ENCODE measurements at places on chromosomes 2 and 18. TPM values are rescaled to one million over a fixed set of nuclear protein-coding genes. Genes with fewer than 3 reads are reported as not detected.

- H3K27ac ChIP-seq: no peak overlapping the region
- no peaks in the 10 kb centered on the region for H3K4me1 ChIP-seq
- H3K36me3 ChIP-seq: no peaks in the 10 kb centered on the region
- DNase-seq: no peak
- H3K27me3 ChIP-seq: no peaks in the 10 kb centered on the region
These were observed 44.7 kb downstream of the MARCO start for GRCh38 chr2:118986738-118987137.

- H3K36me3 ChIP-seq: peaks cover 30% of the 10 kb centered on the region
- H3K4me3 ChIP-seq: no peak overlapping the region
- H3K27me3 ChIP-seq: no peaks in the 10 kb centered on the region
- peak overlapping the region; percentile 26 for H3K27ac ChIP-seq
These were observed 20.6 kb downstream of the MBD2 start for GRCh38 chr18:54203914-54204313.

- peak overlapping the region; percentile 98 for H3K4me3 ChIP-seq
- DNase-seq: peak; percentile 12
- H3K27ac ChIP-seq: peak overlapping the region; percentile 94
- H3K27me3 ChIP-seq: no peaks in the 10 kb centered on the region
- H3K4me1 ChIP-seq: peaks cover 14% of the 10 kb centered on the region
These were observed 590 bp downstream of the MDH1 start for GRCh38 chr2:63589148-63589958.

DNA sequence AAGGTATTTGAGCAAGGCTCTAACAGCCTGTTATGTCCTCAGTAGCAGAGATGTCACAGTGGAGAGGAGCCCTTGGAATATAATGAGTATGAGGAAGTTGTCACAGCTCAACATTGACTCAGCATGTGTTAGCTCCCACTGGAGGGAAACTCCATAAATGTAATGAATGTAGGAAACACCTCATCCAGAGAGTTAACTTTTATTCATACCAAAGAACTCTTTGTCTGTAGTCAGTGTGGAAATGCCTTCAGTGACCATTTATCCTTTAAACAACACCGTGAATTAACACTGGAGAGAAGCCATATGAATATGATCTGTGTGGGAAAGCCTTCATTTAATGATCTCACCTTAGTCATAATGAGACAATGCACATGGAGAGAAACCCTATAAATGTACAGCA, 59.7 kb downstream of the CYP1B1 start:
- peaks cover 8% of the 10 kb centered on the region for H3K36me3 ChIP-seq
- H3K27me3 ChIP-seq: no peaks in the 10 kb centered on the region
- no peak overlapping the region for H3K4me3 ChIP-seq
- no peak overlapping the region for H3K27ac ChIP-seq
- no peak for DNase-seq

- H3K27me3 ChIP-seq: no peaks in the 10 kb centered on the region
- H3K36me3 ChIP-seq: peaks cover 12% of the 10 kb centered on the region
- DNase-seq: no peak
- H3K27ac ChIP-seq: no peak overlapping the region
- peaks cover 98% of the 10 kb centered on the region for H3K4me1 ChIP-seq
These were observed 8.2 kb downstream of the ACTR3 start for GRCh38 chr2:113898081-113898480.

GRCh38 chr2:150012986-150013385, 425.4 kb upstream of the MMADHC start:
- H3K27ac ChIP-seq: no peak overlapping the region
- no peaks in the 10 kb centered on the region for H3K4me1 ChIP-seq
- no peak overlapping the region for H3K4me3 ChIP-seq
- no peak for DNase-seq
- no peaks in the 10 kb centered on the region for H3K27me3 ChIP-seq

DNA sequence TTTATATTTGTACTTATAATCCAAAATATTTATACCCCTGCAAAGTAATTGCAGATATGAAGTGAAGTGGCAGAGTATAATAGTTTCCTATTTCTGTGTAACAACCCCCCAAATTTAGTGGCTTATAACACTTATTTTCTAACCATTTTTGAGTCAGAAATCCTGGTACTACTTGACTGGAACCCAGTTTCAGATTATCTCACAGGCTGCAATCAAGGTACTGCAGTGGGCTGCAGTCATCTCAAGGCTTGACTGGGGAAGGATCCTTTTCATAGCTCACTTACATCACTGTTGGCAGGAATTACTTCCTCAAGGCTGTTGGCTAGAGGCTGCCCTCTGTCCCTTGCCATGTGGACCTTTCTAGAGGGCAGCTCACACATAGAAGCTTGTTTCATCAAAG, 558.2 kb upstream of the PKDCC start:
- no peak for DNase-seq
- no peaks in the 10 kb centered on the region for H3K4me1 ChIP-seq
- no peaks in the 10 kb centered on the region for H3K27me3 ChIP-seq
- no peak overlapping the region for H3K4me3 ChIP-seq
- no peaks in the 10 kb centered on the region for H3K36me3 ChIP-seq

- H3K4me3 ChIP-seq: peak overlapping the region; percentile 22
- peak; percentile 83 for DNase-seq
- H3K4me1 ChIP-seq: peaks cover 94% of the 10 kb centered on the region
These were observed 118.2 kb downstream of the SPTBN1 start for GRCh38 chr2:54574107-54574859.

DNA sequence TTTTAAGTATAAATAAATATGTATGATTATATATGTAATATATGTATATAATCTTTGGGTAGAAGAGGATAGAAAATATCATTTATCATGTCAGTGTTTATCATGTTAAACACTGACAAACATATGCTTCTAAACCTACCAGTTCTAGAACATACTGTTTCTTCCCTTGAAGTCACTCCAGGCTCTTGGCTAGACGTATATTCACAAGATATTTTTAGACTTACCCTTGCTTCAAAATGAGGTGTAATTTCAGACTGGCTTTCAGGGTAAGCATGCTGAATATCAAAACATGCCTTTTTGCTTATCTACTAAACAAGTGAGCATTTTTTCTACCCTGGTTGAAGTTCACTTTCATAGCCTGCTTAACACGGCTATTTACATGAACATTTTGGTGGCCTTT, 642.4 kb upstream of the PKDCC start:
- H3K4me3 ChIP-seq: no peak overlapping the region
- DNase-seq: no peak
- no peaks in the 10 kb centered on the region for H3K27me3 ChIP-seq
- H3K36me3 ChIP-seq: no peaks in the 10 kb centered on the region

- H3K4me3 ChIP-seq: no peak overlapping the region
- no peak for DNase-seq
- no peaks in the 10 kb centered on the region for H3K27me3 ChIP-seq
- no peaks in the 10 kb centered on the region for H3K4me1 ChIP-seq
- H3K36me3 ChIP-seq: no peaks in the 10 kb centered on the region
- H3K27ac ChIP-seq: no peak overlapping the region
These were observed 105.9 kb upstream of the HS6ST1 start for GRCh38 chr2:128424406-128425171.

DNA sequence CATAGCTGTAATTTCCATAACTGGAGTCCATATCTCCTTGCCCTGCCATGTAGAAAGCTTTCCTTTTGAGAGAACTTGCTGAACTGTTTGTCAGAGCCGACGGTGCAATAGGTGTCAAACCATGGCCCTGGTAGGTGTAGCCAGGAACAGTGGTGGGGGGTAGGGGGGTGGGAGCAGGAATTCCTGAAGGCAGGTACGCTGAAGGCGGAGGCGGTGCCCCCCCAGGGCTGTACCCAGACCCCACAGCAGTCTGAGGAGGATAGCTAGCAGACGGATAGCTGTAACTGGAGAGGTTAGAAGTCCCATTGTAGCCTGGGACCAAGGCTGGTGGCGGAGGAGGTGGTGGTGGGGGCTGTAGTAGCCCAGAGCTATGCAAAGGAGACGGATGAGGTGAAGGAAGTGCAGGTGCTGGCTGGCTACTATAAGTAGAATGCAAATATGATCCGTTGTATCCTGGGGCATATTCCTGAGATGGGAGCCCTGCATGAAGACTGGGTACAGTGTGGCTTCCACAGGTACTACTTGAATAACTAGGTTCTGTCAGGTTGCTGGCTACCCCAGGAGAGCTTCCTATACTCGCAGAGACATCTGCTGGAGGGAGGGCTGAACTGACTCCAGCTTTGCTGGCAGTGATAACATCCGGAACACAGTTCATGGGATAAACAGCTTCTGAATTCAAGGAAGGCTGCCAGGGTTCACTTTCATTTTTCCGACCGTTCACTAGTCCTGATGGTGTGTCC, 124.8 kb downstream of the FIGN start:
- no peaks in the 10 kb centered on the region for H3K36me3 ChIP-seq
- no peak overlapping the region for H3K27ac ChIP-seq
- H3K27me3 ChIP-seq: no peaks in the 10 kb centered on the region
- H3K4me1 ChIP-seq: no peaks in the 10 kb centered on the region
- peak; percentile 6 for DNase-seq

DNA sequence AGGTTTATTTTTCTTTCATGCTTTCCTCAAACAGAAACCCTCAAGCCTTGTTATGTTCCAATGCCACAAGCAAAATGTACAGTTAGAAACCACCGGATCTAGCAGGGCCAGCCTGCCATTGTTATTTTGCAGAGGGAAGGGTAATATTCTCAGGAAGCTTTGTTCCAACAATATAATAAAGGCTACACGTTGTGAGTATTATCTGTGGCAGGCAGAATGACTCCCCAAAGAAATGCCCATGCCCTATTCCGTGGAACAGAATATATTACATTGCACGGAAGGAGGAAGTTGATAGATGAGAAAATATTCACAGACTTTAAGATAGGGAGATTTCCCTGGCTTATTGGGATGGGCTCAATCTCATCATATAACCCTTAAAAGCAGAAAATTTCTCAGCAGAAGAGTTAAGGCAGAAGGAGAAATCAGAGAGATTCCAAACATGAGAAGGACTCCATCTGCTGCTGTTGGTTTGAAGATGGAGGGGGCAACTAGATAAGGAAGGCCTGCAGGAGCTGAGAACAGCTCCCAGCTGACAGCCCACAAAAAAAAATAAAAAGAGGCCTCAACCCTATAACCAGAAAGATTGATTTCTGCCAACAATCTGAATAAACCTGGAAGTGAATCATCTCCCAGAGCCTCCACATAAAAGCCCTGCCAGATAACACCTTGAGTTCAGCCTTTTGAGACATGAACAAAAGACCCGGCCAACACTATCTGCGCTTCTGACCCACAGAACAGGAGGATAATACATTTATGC, 466.6 kb downstream of the LPIN1 start:
- H3K4me1 ChIP-seq: no peaks in the 10 kb centered on the region
- no peak overlapping the region for H3K4me3 ChIP-seq
- H3K27me3 ChIP-seq: no peaks in the 10 kb centered on the region
- no peak overlapping the region for H3K27ac ChIP-seq
- no peak for DNase-seq
- H3K36me3 ChIP-seq: no peaks in the 10 kb centered on the region

The NYAP2 gene
- total RNA-seq: 0.15 TPM

Measured in B cell (primary cell).